CD4-positive, alpha-beta T cell (primary cell): ENCODE measurements at places on chromosomes 7 and 10.

DNA sequence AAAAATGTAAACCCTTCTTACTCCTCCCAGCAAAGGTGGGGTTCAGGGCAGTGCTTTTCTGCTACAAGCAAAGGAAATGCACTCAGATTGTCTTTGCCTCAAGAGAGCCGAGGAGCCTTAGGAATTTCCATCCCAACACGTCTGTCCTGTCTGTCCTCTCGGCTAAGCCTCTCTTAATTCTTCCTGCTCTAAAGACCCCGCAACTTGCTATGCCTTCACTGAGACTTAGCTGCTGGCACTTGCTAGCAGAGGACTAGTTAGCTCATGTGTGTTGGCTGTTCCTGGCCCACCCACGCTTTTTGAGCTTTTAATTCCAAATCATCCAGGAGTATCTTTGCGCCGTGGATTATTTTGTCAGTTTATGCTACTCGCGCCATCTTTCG, 481 bp upstream of the NPM3 start:
- DNase-seq, result no peak

DNA sequence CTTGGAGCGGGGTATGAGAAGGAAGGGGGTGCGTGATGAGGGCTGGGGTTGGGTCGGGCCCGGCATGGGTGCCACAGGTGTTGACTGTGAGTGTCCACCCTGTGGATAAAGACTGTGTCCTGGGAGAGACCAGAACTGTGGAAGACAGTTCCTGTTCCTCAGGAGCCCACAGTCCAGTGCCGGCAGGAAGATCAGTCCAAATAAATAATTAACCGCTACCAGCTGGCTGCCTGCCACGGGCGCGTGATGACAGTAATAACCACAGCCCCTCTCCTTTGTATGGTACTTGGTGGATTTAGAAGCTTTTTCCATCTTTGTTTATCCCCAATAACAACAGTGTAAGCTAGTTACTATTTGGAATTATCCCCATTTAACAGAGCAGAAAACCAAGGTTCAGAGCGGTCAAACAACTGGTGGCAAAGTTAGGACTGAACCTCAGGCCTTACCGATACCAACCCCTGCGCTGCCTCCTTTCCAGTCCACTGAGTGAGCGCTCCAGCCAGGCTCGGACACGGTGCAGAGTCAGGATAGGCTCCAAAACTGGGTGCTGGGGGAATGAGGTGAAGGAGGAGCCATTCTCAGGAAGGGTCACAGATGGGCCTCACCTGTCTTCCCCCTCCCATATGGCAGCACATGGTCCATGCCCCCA, 5.1 kb downstream of the ZMIZ1 start:
- no peak for DNase-seq

- no peak for DNase-seq
These were observed 139.6 kb upstream of the EEPD1 start for GRCh38 chr7:36013246-36014014.

DNA sequence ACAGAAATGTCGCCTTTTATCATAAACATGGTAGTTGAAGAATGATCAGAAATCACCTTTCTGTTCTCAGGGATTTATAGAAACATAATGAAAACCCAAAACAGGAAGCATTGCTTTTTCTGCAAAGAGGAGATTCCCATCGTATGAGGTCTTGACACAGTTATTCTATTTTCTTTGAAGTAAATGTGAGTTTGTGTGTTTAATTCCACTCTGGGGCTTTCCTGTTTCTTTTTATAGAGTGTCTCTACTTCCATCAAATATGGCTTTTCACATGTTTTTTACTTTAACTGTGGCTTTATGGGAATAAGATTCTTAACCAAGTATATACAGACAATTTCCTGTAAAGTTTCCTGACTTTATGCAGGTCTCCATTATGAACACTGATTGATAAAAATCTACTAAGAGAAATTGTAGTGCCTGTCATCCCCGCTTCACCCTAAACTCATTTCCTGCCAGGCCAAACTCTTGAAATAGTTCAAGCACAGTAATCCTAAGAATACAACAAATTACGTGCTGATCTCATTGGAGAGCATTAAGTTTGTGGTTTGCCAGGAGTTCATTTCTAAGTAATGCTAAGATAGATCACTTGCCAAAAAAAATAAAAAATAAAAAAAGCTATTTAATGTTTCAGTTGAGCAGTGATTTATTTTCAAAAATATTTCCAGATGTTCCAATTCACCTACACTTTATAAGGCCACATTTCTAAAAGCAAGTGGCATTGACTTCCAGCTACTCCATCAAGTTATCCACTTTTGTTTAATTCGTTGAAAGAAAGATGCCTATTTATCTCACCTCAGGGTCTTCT, 52.2 kb upstream of the SEC61G start:
- DNase-seq, result no peak

DNA sequence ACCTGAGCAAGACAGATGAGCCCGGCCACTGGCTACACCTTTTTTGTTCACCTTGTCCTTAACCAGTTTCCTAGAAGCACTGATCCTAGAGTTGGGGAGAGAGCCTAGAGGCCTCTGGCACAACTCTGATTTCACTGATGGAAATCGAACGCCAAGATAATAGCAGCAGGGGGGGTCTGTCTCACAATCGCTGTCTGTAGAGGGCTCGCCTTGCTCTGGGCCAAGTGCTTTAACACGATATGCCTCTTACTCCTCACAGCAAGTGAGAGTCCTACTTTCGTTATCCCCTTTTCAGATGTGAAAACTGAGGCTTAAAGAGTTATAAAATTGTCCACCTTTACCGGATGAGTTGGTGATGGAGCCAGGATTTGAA, 472 bp downstream of the RASSF4 start:
- DNase-seq, result no peak

GRCh38 chr7:102284891-102285539, 1.7 kb upstream of the SH2B2 start:
- DNase-seq, result no peak

DNA sequence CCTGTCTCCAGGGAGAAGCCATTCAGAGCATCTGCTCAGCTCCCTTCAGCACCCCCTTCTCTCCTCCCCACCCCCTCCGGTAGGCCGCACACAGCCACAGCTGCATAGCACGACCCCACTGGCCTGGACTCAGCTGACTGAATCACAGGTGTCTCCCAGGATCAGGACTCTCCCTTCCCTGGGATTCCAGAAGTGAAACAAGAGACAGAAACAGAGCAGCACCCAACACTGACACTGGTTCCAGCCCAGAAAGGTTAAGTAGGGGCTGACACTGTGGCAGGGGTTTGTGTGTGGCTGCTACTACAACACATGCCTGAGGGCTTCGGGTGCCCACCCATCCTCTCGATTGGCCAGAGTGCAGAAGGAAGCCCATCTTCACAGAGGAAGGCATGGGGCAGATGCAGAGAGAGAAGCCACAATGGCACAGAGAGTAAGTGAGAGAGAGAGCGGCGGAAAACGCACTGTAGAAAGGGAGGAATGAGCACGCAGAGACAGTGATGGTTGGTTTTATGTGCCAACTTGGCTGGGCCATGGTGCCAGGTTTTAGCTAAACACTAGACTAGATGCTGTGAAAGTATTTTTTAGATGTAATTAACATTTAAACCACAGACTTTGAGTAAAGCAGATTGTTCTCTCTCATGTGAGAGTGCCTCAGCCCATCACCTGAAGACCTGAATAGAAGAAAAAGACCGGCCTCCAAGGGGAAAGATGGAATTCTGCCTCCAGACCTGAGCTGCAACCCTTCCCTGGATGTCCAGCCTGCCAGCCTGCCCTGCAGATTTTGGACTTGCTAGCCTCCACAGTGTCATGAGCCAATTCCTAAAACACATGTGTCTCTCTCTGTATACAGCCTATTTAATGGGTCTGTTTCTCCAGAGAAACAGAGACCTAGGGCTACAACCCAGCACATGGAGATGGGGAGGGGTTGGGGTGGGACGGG, 107.5 kb downstream of the GRB10 start:
- DNase-seq, result no peak

DNA sequence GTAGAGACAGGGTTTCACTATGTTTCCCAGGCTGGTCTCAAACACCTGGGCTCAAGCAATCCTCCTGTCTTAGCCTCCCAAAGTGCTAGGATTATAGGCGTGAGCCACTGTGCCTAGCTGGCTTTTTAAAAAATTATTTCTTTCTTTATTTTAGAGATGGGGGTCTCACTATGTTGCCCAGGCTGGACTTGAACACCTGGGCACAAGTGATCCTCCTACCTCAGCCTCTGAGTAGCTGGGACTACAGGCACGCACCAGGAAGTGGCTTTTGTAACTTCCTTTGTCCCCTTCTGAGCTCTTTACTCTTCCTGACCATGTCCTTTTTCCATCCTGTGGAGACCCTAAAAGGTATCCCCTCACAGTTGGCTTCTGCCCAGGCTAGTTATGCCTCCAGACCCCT, 2.1 kb upstream of the MYOZ1 start:
- no peak for DNase-seq

DNA sequence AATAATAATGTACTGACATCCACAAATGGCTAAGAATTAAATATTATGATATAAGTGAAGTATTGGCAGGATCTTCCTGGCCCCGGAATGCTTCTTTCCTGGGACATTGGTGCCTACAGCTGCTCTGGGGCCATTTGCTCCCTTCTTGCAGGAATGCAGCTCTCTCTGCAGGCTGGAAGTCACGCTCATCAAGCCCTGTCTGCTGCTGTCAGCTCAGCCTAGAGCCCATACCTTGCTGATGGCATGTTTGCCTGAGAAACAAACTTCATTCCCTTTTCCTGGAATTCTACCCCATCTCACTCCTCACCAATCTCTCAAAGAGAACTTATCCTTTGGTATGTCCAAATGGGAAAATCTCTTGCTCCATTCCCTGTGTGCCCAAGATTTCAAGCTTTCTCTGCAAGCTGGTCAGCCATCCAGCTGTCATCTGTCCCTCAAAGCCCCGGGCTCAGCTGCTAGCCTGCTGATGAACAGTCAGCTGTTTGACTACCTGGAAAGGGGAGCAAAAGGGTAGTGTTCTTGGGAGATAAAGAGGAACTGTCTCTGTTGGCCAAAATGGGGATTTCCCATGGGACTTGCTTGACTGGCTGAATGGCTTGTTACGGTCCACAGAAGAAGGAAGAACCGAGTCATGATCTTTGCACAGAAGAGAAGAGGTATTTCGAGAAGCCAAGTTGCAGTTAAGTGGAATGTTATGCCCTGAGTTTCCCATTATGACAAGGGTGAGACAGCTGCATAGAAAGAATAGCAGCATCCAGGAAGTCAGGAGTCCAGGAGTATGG, 12.0 kb upstream of the RASSF4 start:
- DNase-seq, result no peak

DNA sequence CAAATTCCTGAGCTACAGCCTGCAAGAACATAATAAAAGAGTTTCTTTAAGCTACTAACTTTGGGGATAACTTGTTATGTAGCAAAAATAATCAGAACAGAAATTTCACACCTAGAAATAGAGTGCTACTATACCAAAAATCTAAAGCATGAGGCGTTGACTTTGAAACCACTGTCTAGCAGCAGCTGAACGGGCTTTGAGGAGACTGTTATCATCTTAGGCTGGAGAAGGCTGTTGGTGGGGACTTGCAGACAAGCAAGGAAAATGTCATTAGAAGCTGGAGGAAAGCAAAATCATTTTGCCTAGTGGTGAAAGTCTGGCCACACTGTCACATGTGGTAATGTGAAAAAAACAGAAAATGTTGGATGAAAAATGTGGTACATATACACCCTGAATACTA, 48.4 kb upstream of the ST8SIA6 start:
- no peak for DNase-seq

- no peak for DNase-seq
These were observed 29.9 kb upstream of the CC2D2B start for GRCh38 chr10:95877881-95878280.

DNA sequence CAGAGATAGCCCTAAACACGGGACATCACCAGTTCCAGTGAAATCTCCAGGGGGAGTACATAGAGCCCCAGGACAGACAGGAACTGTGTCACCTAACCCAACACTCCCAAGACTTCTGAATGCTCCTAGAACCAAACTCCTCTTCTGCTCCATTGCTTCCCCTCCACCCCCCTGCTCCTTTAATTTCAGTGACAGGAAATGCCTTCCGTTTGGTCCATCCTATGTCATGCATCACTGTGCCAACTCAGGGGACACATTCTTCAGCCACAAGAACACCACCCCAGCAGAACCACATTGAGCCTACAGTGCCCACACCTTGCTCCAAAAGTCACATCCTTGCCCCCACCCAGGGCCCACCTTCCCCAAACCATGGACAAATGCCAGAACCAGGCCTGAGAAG, 100.5 kb downstream of the KCNMA1 start:
- no peak for DNase-seq

GRCh38 chr7:115603416-115603815, 427.1 kb downstream of the TFEC start:
- DNase-seq, result no peak

DNA sequence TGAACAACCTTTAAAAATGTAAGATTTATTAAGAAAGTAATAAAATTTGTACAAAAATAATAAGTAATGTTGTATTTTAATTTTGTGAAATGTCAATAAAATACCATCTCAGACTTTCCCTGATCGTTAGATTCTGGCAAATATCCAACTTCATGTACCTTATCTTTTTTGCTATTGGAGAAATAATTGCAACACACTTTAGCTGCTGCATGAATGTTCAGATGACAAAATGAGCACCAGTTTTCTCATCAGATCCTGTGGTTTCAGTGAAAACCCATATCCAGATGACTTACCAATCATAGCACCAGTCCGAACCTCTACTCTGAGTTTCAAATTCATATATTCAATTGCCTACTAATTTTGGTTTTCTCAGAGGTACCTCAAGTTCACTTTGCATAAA, 69.9 kb downstream of the CASD1 start:
- no peak for DNase-seq

DNA sequence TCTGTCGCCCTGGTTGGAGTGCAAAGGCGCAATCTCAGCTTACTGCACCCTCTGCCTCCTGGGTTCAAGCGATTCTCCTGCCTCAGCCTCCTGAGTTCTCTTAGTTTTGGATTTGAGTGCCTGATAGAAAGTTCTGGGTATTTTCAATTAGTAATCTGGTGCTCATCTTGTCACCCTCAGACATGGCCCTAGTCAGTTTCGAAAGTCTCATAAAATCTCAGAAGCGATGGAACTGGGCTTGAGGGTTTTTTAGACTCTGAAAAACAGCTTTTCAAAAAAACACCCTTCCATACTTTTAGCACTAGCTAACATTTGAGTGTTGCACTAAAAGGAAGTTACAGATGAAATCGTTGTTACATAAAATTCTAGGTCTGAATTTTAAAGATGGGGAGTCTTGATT, 9.4 kb upstream of the PIP4K2A start:
- DNase-seq, result no peak

- no peak for DNase-seq
These were observed 39.1 kb upstream of the GNAI1 start for GRCh38 chr7:80095545-80095944.

GRCh38 chr10:33460505-33461294, 126.2 kb upstream of the NRP1 start:
- no peak for DNase-seq

DNA sequence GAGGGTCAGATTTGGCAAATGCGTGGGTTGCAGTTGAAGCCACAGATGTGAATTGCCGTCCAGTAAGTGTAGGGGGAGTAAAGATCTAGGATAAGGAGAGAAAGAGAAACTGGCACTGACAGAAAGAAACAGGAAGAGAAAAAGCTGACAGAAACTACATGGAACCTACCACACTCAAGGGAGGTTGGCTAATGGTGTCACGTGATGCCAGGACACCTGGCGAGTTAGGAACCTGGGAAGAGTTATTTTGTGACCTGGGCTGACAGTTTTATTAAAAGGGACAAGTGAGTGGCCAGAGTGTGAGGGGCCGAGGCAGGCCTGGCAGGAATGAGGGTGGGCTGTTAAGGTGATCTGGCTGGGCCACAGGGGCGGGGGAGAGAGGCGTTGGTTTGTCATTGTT, 188.7 kb downstream of the ADARB2 start:
- DNase-seq, result no peak

- DNase-seq, result no peak
These were observed 334.2 kb upstream of the MAGI2 start for GRCh38 chr7:79787623-79788022.

- no peak for DNase-seq
These were observed 39.4 kb downstream of the PLAU start for GRCh38 chr10:73950155-73950948.
